ENCODE measurements at places on chromosomes 3 and 15.

DNA sequence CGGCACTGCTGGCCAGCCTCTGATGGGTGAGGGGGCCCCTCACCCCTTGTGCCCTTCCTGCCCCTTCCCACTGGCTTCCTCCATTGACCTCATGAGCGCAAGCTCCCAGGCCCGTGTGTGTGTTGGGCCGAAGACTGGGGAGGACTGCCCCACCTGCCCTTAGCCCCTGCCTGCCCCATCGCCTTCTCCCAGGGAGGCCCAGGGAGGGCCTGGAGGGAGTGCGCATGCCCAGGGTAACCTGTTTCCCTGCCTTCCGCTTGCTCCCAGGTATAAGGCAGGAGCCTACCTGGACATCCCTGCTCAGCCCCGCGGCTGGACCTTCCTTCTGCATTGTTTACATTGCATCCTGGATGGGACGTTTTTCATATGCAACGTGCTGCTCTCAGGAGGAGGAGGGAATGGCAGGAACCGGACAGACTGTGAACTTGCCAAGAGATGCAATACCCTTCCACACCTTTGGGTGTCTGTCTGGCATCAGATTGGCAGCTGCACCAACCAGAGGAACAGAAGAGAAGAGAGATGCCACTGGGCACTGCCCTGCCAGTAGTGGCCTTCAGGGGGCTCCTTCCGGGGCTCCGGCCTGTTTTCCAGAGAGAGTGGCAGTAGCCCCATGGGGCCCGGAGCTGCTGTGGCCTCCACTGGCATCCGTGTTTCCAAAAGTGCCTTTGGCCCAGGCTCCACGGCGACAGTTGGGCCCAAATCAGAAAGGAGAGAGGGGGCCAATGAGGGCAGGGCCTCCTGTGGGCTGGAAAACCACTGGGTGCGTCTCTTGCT is 8.8 kb downstream of the DLL4 start:
- no peak for DNase-seq

DNA sequence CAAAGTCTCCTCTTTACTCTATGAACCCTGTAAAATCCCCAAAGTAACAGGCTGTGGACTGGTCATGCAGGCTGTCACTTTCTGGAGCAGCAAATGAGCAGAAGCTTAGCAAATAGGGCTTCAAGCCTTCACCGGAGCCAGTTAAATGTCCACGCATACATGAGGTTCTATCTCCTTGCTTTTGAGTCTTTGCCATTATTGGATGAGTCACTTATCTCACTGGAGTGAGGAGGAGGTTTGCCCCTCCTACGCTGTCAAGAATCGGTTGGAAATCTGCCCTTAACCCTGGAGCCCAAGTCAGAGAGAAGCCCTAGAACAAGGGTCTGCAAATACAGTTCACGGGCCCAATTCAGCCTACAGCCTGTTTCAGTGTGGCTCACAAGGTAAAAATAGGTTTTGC is 126.1 kb upstream of the CTNNB1 start:
- DNase-seq: no peak

GRCh38 chr15:90062462-90062932 is 39.8 kb downstream of the IDH2 start:
- DNase-seq: peak; percentile 9

DNA sequence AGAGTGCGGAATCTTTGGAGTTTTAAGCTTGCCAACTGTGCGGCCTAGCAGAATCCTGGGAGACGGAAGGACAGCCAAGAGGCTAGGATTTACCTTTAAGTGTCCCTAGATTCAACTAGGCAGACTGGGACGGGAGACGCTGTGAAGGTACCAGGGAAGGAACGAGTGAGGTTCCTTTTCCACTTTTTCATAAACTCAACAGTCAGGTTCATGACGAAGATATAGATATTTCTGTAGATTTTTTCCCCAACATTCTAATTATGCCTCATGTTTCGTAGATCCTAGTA is 564 bp upstream of the GABPB1 start:
- no peak for DNase-seq

- no peak for DNase-seq
Observed at GRCh38 chr3:171833789-171834460, 9.2 kb upstream of the TMEM212 start.

- no peak for DNase-seq
Observed at GRCh38 chr3:79268422-79268821, 499.4 kb downstream of the ROBO1 start.

GRCh38 chr3:184635774-184636173 is 74.2 kb downstream of the EPHB3 start:
- no peak for DNase-seq

Measured in stimulated activated CD4-positive, alpha-beta T cell treated with anti-CD3 and anti-CD28 coated beads, Interleukin-4, amount 100 ng/mL, for 4 hours (primary cell).